ENCODE measurements at places on chromosomes 2 and 18.

DNA sequence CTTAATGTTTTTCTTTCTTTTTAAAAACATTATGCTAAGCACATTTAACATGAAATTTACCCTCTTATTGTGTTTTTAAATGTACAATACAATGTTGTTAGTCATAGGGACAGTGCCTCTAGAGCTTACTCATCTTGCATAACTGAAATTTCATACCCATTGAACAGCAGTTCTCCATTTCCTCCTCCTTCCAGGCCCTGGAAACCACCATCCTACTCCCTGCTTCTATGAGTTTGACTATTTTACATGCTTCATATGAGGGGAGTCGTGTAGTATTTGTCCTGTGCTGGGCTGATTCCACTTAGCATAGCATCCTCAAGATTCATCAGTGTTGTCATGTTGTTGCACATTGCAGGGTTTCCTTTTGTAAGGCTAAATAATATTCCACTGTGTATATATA is 92.6 kb downstream of the SPATS2L start:
- no peak for DNase-seq

DNA sequence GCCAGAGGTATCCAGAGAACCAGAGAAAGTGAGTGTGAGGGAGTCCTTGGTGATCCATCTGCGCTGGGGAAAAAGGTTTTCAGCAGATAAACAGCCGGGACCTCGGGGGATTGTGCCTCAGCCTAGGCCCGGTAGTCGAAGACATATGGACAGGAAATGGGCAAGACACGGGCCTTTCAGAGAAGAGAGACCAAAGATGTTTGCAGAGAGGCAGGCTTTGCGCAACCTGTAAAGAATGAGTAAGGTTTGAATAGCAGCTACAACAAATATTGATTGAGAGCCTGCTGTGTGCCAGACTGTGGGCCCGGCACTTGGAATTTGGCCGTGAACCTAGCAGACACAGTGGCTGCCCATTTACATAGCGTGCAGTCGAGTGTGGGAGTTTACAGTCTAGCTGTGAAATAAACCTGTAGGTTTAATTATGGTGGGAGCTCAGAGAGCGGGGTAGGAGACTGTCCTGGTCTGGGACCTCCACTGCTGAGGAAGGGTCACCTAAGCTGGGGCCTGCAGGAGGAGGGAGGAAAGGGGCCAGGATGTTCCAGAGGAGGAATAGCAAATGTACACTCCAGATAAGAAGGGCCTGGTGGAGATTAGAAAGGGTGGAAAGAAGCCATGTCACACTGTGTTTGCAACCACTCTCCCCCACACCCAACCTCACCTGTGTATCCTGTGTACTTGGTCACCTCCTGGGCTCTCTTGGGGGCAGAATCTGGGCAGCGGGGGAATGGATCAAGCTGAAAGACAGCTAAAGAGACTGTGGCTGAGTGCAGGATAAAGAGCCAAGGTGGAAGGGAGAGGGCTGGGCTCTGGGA is 3.0 kb downstream of the SH2D6 start:
- DNase-seq, result no peak

DNA sequence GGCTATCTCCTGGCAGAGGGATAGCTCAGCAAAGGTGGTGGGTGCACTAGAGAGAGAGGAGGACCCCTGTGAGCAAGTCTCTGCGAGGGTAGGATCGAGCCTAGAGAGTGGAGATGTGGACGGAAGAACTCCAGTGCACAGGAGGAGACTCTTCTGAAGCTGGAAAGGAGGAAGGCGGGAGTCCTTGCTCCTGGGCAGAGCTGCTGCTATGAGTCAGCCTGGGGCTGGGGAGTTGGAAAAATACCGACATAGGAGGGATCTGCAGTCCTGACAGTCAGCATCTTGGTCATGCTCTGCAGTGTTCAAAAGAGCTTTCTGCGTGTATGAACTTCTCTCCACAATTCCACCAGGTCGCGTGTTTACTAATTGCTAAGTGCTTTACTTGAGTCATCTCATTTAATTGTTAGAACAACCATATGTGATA is 233.8 kb downstream of the LDLRAD4 start:
- DNase-seq, result no peak

- no peak for DNase-seq
Measured at GRCh38 chr2:204551512-204551863, 6.2 kb downstream of the PARD3B start.

DNA sequence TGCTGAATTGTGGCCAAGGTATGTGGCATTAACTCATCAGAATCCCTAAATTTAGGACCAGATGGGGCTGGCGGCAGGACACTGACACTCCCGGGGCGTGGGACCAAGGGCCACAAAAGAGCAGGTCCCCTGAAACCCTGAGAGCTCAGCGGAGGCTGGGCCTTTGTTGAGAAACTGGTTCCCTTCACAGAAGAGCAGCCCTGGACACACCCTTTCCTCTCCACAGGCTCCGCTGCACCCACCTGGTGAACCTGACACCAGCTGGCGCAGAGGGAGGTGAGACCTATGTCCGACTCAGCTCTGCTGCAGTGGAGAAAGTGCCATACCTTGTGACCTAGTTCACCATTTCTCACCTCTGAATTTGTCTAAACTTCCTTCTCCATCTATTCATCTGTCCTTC is 119.5 kb downstream of the RTP5 start:
- DNase-seq, result no peak

- DNase-seq, result no peak
Measured at GRCh38 chr2:136057023-136057801, 60.7 kb downstream of the CXCR4 start.

Data from stimulated activated CD8-positive, alpha-beta memory T cell treated with anti-CD3 and anti-CD28 coated beads, Interleukin-4, amount 100 ng/mL, for 1 hour (primary cell).